ENCODE measurements at places on chromosomes 7 and 10.

DNA sequence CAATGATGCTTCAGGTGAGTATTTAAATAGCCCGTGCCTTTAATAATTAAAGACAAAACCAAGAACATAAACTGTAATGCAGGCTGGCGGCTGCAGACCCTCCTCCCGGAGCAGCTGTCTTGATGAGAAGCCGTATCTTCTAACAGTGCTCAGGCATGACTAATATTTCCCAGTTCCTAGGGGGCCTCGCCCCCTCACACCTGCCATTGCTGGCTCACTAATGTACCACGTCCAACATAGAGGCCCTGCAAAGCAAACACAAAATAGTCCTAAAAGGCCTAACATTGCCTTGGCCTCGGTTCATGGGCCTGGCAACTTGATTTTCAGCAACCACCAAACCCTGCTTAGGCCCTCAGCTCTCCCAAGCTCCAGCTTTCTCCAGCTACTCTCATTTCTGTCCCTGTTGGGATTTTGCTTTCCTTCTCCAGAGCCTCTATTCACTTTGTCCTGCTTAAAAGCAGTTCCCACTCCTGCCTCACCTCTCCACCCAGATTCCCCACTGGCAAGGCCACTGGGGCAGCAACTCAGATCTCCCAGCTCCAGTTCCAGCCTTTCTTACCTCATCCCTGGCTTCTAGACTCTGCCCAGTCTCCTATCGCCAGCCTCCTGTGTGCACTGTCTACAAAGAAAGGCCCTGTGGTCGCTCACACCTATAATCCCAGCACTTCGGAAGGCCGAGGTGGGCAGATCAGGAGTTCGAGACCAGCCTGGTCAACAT is 16.2 kb downstream of the SORBS1 start:
- DNase-seq, result no peak

DNA sequence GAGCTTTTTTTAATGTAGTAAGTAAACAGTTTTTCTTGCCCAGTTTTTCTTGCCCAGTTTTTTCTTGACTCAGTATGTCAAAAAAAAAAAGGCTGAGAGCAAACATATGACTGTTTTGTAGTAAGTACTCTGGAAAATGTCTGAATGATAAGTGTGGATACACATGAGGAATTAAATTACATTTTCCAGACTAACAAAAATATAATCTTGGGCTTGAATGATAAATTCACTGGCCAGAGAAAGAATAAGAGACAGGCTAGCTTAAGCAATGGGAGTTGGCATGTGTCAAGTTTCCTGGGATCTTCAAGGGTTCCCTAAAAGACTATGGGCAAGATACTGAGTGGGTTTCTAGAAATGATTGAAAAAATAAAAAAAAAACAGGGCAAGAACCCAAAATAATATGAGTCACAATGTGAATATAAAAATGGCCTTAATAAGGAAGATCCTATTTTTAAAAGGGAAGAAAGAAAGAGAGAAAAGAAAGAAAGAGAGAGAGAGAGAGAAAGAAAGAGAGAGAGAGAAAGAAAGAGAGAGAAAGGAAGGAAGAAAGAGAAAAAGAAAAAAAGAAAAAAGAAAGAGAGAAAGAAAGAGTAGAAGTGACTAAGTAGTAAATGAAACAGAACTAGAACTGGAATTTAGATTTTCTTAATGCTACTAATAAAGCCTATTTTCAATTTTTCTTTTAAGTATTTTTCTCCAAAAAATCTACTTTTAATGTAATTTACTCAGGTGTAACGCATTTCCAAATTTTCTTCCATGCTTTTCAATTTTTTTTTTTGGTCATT is 60.2 kb downstream of the TFPI2 start:
- no peak for DNase-seq

GRCh38 chr7:30038196-30038980 is 10.2 kb downstream of the PLEKHA8 start:
- no peak for DNase-seq

- no peak for DNase-seq
Measured at GRCh38 chr7:29424984-29425309, 138.7 kb upstream of the PRR15 start.

GRCh38 chr7:91913612-91914011 is 27.1 kb upstream of the AKAP9 start:
- DNase-seq, result no peak

- no peak for DNase-seq
Measured at GRCh38 chr10:3936422-3937040, 151.5 kb upstream of the KLF6 start.

DNA sequence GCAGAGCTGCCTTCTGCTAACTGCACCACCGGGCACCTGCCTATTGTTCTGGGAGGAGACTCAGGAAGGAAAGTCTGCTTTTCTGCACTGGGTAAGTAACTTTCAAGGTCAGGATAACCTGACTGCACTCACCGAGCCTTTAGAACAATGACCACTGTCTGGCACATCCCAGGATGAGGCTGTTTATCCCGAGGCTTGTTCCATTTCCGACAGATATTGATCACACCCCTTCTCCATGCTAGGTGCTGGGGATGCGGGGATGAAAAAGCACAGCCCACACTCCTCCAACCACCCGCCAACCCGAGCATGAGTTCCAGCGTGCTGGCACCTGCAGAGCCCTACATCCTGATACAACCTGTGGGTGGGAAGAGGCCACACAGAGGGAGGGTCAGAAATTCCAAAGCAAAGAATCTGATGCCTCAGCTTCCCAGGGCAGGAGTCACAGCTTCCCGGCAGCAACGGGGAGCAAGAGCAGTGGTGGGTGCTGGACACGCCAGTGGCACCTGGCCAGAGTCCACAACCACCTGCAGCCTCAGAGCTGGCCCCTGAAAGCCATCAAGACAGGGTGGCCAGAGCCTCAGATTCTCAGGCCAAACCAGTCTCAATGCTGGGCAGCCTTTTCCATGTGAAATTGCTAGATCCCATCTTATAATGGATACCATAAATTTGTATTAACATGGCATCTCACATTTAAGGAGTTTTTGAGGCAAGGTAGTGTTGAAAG is 34.9 kb upstream of the CNPY1 start:
- no peak for DNase-seq

Measured in left kidney (tissue), 8 donors.